Myometrial cell (primary cell): ENCODE measurements at places on chromosomes 1 and 21. TPM values are rescaled to one million over a fixed set of nuclear protein-coding genes. Genes with fewer than 3 reads are reported as not detected.

C4BPA gene
- total RNA-seq: not detected in 2 replicates

CRB1 gene
- not detected in 2 replicates for total RNA-seq

KIF2C gene
- 39.7 and 53.3 TPM in 2 replicates for total RNA-seq

FAM72A gene
- 1.7 and 4.1 TPM in 2 replicates for total RNA-seq

HAO2 gene
- total RNA-seq: not detected in 2 replicates

DIRAS3 gene
- total RNA-seq: 13.3 and 16.4 TPM in 2 replicates

PEX19 gene
- total RNA-seq: 44.1 and 111 TPM in 2 replicates

MEGF6 gene
- total RNA-seq: under 0.01 and 2.6 TPM in 2 replicates

C1orf210 gene
- 0.35 TPM in 1 of 2 replicates, not detected in the other for total RNA-seq

VWA5B1 gene
- not detected in 2 replicates for total RNA-seq

SPRR2A gene
- total RNA-seq: not detected in 2 replicates

PLCH2 gene
- not detected in 2 replicates for total RNA-seq

SMPDL3B gene
- not detected in 2 replicates for total RNA-seq

MAP3K7CL gene
- total RNA-seq: 7.8 and 23.6 TPM in 2 replicates

CYP4A22 gene
- total RNA-seq: not detected in 2 replicates

DYRK3 gene
- total RNA-seq: 23.1 and 27.3 TPM in 2 replicates

ADCY10 gene
- not detected in 2 replicates for total RNA-seq

CCDC190 gene
- 0.86 and 1.1 TPM in 2 replicates for total RNA-seq

RAB42 gene
- 3.4 and 13.5 TPM in 2 replicates for total RNA-seq

TAS1R1 gene
- total RNA-seq: not detected in 2 replicates
